ENCODE measurements at places on chromosomes 2 and 18.

DNA sequence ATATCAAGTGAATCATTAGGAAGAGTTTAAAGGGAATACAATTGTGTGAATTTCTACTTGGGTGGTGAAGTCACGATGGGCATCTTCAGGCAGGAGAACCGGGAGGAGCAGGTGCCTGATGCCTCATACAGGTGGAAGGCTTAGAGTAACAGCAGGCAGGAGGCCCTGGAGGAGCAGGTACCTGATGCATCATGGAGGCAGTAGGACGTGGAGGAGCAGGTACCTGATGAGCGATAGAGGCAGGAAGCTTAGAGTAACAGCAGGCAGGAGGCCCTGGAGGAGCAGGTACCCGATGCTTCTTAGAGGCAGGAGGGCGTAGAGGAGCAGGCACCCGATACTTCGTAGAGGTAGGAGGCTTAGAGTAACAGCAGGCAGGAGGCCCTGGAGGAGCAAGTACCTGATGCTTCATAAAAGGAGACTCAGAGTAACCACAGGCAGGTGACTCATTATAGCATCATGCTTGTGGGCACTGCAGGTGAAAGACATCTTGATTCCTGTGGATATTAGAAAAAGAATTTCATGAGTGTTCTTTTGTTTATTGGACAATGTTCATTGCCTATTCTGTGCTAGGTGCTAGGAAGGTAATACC lies 133.9 kb downstream of the ATP9B start:
- DNase-seq = no peak

DNA sequence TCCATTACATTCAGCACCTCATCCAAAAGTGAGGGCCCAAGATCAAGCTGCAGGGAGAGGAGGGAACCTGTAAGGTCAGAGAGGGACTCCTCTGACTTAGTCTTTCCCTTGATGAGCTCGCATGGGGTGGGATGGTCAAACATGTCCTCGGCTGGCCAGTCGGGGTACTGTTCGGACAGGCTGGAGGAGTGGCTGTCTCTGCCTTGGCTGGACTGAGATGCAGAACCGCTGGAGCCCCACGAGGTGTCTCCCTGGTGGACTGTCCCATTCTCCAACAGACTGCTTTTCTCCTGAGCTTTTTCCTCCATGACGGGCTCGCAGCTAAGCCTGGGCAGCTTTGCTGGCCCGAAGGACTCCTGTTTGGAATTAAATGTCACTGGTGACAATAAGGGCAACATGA lies 25.6 kb downstream of the CDC42EP3 start:
- no peak for DNase-seq

- no peak for DNase-seq
These were observed 240.3 kb downstream of the ZNF521 start for GRCh38 chr18:25111377-25112288.

DNA sequence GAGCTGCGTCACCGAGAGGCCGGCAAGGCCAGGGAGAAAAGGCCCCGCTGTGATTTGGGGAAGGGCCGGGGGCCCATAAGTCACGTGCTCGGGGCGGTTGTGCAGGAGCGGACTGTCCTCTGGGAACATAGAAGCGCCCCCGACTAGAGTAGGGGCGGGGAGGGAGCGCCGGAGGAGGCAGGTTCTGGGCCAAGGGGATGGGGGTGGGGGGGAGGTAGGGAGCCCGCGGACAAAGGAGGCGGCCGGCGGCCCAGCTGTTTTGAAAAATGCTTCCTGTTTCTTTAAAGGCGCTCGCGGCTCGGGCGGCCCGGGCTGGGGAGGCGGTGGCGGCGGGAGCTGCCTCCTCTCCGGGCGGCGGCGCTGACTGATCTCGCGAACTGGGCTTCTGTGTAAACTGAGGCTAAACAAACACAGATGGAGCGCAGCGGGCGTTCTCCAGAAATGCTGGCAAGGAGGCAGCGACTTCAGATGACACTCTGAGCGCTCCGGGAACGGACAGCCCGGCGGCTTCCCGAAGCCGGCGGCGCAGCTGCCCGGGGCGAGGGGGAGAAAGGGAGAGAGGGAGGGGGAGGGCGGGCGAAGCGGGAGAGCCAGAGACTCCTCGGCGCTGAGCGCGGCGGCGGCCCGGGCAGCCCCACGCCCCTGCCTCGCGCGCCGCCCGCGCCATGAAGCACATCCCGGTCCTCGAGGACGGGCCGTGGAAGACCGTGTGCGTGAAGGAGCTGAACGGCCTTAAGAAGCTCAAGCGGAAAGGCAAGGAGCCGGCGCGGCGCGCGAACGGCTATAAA lies at the start of gene ATOH8:
ATOH8 (plus strand) TSS at position 467 of the 788 bp plus-strand sequence; CDS start at position 666, 199 bp downstream.
- DNase-seq = peak; percentile 69

DNA sequence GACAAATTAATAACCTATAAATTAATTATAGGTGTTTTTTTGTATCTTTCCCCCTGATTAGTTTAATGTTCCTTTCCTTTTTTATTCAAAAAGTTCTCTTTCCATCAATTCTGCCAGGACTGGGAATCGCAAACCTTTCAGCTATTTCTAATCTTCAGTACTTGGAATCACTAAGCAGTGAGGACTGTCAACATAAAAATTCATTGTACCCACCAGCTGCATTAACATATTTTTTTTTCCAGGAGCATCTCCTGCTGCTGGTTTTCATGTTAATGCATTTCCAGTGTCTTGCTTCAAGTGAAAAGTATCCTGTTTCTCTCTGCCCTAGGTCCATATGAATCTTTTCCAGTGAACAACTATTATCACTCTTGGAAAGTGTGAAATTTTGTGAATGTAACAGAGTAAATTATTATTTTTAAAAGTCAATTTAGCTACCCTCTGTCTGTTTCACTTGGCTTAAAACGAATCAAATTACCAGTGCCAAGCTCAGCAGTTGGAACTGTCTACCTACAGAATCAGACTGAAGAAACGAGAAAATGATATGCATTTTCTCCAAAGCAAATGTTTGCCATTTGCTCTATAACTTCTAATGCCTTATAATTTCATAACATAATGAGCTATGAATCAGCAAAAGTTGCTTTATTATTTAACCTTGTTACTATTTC lies 804.4 kb downstream of the EPHA4 start:
- DNase-seq = no peak

DNA sequence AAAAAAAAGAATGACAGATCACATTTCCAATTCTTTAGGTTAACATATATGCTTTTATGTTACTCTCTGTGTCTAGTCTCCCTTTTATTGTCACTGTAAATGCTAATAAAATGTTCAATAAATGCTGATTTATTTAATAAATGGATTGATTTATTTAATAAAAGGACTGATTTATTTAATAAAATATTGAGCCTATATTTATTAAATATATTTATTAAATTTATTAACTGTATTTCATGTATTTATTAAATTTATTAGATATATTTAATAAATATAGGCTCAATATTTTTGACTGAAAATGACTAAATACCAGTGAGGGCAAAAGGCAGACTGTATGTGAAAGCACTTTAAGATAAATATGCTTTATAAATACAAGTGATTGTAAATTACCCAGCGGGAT lies 142.6 kb downstream of the SH3BP4 start:
- no peak for DNase-seq

DNA sequence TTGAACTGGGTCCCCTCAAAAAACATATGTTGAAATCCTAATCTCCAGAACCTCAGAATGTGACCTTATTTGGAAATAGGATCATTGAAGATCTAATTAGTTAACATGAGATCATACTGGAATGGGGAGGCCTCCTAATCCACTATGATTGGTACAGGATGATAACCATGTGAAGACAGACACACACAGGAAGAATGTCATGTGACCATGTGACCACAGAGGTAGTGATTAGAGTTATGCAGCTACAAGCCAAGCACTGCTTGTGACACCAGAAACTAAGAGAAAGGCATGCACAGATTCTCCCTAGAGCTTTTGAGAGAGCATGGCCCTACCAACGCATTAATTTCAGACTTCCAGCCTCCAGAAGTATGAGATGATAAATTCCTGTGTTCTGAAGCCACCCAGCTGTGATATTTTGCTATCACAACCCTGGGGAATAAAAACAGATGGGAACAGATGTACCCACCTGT lies 47.0 kb upstream of the TGIF1 start:
- no peak for DNase-seq

DNA sequence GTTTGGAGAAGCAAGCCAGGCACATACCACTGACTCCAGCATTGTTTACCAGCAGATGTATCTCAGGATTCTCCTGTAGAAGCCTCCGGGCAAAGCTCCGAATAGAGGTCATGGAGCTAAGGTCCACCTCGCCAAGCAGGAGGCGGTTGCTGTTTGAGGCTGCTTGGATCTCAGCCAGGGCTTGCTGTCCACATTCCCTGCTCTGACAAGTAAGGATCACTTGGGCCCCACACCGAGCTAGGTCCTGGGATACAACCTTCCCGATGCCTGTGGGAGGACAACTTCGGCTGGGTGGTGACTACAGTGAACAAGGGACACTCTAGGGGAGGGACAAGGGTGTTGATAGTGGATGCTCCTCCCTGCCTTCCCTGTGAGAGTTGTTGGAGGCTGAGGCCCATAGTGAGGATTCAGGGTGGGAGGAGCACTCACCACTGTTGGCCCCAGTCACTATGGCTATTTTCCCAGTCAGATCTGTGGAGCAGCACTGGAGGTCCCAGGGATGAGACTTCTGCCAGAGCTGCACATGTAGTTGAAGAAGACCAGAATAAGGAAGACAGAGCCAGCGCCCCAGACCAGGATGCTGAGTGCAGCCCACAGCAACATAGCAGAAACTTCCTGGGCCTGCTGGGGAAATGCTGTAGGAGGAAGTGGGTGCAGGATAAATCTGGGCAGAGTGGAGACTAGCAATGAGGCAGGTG lies 8.3 kb downstream of the C2orf81 start:
- DNase-seq = no peak

DNA sequence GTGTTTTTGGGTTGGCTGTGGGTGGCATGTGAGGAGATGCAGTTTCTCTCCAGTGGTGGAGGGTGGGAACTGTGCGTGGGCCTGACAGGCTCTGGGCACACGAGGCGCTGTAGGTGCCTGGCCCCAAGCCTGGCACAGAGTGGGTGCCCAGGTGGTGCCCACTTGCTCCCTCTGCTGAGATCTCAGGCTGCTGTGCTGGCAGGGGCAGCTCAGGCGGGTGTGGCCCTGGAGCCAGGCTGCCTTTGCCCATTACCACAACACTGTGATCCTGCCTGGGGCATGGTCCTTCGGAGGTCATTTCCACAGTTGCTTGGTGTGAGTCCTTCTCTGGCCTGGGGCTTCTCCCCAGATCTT lies 20.4 kb downstream of the TSHZ1 start:
- no peak for DNase-seq

DNA sequence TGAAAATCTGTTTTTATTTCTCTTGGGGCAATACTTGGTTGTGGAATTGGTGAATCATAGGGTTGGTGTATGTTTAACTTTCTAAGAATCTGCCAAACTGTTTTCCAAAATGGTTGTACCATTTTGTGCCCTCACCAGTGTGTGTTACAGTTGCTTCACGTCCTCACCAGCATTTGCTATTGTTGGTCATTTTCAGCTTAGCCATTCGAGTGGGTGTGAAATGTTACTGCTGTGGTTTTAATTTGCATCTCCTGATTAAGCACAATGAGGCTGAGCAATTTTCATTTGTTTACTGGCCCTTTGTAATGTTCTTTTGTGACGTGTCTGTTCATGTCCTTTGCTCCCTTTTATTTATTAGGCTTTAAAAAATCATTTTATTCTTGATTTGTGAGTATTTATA lies 49.7 kb downstream of the FOSL2 start:
- no peak for DNase-seq

DNA sequence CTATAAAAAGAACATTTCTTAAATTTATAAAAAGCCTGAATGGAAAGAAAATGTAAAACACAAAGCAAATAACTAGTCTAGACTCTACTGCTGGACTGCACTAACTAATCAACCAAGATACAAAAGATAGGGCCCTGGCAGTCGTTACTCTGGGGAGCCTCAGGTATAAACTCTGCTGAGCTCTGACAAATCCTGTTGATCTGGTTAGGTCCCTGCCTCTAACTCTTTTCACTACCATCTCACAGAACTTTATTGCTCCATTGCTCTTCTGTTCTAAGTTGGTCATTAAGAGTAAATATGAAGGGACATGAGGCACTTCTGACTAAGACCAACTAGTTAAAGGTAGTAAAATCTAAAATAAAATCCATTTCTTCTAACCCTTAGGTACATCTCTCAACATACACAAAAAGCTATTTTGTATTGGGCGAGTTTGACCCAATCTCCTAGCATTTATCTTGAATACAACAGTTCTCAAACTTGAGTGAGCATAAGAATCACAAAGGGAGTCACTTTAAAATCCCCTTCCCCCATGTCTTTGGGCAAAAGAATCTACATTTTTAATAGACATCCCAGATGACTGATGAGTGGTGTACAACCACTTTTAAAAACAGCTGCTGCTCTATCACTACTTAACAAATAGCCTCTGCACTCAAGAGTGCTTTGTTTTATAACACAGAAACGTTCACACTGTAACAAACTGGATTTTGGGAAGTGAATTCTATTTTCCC lies 2.5 kb downstream of the CHN1 start:
- DNase-seq = no peak

DNA sequence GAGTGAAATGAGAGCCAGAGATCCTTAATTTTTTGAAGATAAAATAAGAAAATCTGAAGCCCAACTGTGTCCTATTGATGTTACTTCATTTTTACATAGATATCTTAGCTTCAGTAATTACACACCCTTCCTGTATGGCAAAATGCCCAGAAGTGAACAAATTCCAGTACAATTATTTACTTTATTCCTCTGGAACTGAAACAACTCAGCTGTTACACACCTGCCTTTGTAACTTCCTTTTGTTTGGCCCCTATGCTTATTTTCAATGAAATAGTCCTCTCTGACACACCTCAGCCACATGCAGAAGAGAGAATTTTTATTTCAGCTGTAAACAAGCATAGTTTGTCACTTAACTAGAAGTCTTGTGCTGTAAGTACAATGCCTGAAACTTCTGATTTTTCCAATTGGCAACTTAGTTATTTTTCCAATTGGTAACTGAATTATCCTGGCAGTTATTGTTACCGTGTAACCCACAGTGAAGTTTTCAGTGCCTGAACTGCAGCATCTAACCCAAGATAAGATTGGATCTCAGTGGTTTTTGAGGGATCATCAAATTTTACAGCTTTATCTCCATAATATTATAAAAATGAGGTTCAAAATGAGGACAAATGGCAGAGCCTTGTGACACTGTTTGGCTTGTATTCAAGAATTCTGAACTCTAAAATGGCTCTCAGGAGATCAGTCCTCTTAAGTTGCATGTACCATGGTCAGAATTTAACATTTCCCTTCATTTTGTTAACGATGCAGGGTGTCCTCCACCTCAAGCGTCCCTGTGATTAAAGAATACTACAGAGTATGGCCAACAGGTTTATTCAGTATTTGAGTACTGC lies 82.6 kb downstream of the PKP4 start:
- DNase-seq = no peak

GRCh38 chr18:62933261-62933887 lies 218.0 kb downstream of the PHLPP1 start:
- DNase-seq = no peak

DNA sequence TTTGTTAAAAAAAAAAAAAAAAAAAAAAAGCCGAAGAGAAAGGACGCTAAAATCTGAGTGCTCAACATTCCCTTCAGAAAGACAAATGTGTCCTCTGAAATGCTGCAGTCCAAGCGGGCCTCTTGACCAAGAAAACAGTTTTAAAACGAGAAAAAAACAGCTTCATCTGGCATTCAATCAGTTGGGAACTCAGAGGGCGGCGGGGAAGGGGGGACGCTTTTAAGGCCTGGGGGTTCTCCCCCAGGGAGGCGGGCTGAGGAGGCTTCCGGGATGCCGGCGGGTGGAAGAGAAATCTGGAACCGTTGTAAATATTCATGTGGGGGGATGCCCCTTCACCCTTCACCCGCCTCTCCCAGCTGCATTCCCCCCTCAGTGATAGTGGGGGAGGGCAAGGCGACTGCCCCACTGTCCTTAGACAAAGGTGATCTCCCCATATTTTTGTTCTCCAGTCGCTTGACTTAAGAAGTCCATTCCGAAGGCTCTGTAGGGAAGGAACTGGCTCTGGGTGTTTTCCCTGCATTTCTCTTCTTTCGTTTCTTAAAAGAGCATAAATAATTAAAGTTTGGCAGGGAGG lies 3.3 kb upstream of the HOXD11 start:
- no peak for DNase-seq
